HCT116 (cell line): ENCODE measurements at places on chromosomes 1 and 21. TPM values are rescaled to one million over a fixed set of nuclear protein-coding genes. Genes with fewer than 3 reads are reported as not detected.

The F13B gene
- not detected for total RNA-seq

The PRDM16 gene
- total RNA-seq = 6.1 TPM

The FMO2 gene
- 0.30 TPM for total RNA-seq

The FASLG gene
- not detected for total RNA-seq

The TSPEAR gene
- total RNA-seq = not detected

The HSF2BP gene
- total RNA-seq = 0.59 TPM

The TMEM51 gene
- total RNA-seq = 16.6 TPM

The TYW3 gene
- total RNA-seq = 31.8 TPM

The NEXN gene
- total RNA-seq = 0.15 TPM

The CD2 gene
- 0.57 TPM for total RNA-seq

The OR6K3 gene
- total RNA-seq = not detected

The HPDL gene
- total RNA-seq = not detected

The GNAT2 gene
- 0.76 TPM for total RNA-seq

DNA sequence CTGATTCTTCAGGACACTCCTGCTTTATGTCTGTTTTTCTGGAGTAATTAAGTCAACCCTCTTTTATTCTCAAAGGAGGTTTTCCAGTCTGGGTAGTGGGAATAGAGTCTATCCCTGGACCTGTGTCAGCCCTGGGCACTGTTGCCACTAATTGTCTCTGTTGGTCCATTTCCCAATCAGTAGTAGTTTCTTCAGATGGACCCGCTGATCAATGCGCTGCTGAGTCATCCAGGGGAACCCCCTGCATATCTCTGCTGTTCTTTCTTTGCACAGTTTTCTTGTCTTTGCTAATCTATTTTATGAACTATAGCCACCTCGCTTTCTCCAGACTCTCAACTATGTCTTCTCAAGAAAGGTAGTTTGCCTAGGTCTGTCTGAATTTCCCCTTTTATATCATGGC, 82.5 kb downstream of the TNNI3K start:
- peaks cover 11% of the 10 kb centered on the region for H3K27me3 ChIP-seq
- no peak for DNase-seq

GRCh38 chr1:22216966-22217365, 74.1 kb upstream of the WNT4 start:
- no peak overlapping the region for H3K4me3 ChIP-seq
- peaks cover 5% of the 10 kb centered on the region; the same call in 1 of the 2 replicates for H3K27me3 ChIP-seq
- H3K27ac ChIP-seq = no peak overlapping the region
- no peak for DNase-seq

DNA sequence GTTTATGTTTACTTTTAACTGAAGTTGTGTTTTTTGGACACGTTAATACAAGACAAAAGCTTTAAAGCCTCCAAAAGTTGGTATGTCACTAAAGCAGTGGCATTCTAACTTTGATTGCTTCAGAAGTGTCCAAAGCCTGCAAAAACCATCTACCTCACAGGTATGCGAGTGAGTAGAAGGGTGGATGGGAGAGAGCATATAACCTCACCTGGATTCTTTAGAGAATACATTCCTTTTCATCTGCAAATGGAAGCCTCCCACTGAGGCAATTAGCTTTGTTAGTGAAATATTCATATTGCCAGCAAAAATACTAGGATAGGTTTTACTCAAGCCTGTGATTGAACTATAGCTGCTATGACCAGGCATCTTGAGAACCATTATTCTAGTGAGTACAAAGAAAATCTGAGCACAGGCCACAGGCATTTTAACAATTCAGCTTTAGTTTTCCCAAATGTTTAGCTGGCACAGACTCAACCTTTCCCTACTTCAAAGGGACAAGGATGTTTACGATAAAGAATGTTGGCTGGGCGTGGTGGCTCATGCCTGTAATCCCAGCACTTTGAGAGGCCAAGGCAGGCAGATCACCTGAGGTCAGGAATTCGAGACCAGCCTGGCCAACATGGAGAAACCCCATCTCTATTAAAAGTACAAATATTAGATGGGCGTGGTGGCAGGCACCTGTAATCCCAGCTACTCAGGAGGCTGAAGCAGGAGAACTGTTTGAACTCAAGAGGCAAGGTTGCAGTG, 39.7 kb downstream of the MAP3K21 start:
- DNase-seq = peak; percentile 26
- no peaks in the 10 kb centered on the region for H3K27me3 ChIP-seq
- H3K36me3 ChIP-seq = 0 out of 2 replicates have a peak, but pooled peaks cover 3% of the 10 kb centered on the region
- peak overlapping the region; percentile 60 for H3K27ac ChIP-seq

GRCh38 chr1:55309053-55309452, 93.9 kb upstream of the USP24 start:
- H3K4me3 ChIP-seq = no peak overlapping the region
- no peak overlapping the region for H3K27ac ChIP-seq
- H3K36me3 ChIP-seq = no peaks in the 10 kb centered on the region
- DNase-seq = no peak
- no peaks in the 10 kb centered on the region for H3K27me3 ChIP-seq
- peaks cover 15% of the 10 kb centered on the region for H3K4me1 ChIP-seq

GRCh38 chr1:16073490-16074119, at the start of gene FAM131C:
Gene FAM131C (minus strand): TSS chr1:16073651. CDS start chr1:16073442, 209 bp downstream.
- H3K27ac ChIP-seq = peak within 1 kb of the TSS; percentile 48; the same call in 1 of the 2 replicates
- no peaks in the 10 kb centered on the region for H3K27me3 ChIP-seq
- no peaks in the 10 kb centered on the region for H3K36me3 ChIP-seq

DNA sequence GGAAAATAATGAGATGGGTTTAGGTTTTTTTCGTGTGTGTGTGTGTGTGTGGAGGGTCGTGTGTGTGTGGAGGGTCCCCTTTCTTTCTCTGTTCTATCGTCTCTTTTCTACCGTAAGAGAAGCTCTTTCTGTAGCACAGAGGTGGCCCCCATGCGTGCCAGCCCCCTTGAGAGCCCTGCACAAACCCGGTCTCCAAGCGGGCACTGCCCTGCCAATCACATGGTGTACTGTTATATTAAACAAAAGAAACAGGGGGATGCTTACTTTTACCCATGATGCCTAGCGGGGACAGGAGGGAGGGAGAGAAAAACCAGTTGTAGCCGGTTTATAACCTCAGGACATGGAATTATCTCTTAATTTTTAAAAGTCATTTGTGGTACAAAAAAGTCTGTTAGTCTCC, 41.0 kb downstream of the GATAD2B start:
- no peak overlapping the region for H3K27ac ChIP-seq
- DNase-seq = no peak
- H3K4me3 ChIP-seq = no peak overlapping the region
- no peaks in the 10 kb centered on the region for H3K27me3 ChIP-seq
- H3K4me1 ChIP-seq = no peaks in the 10 kb centered on the region

GRCh38 chr21:37863842-37864241, 52.4 kb downstream of the KCNJ6 start:
- no peaks in the 10 kb centered on the region for H3K4me1 ChIP-seq
- H3K27me3 ChIP-seq = no peaks in the 10 kb centered on the region
- no peak overlapping the region for H3K27ac ChIP-seq
- no peaks in the 10 kb centered on the region for H3K36me3 ChIP-seq
- no peak for DNase-seq

- no peaks in the 10 kb centered on the region for H3K36me3 ChIP-seq
- no peak for DNase-seq
- peak overlapping the region; percentile 45; the same call in 1 of the 2 replicates for H3K4me3 ChIP-seq
- peak overlapping the region; percentile 28 for H3K27ac ChIP-seq
- H3K4me1 ChIP-seq = peaks cover 25% of the 10 kb centered on the region
Measured at GRCh38 chr1:155219592-155220031, 11.1 kb downstream of the MTX1 start.

DNA sequence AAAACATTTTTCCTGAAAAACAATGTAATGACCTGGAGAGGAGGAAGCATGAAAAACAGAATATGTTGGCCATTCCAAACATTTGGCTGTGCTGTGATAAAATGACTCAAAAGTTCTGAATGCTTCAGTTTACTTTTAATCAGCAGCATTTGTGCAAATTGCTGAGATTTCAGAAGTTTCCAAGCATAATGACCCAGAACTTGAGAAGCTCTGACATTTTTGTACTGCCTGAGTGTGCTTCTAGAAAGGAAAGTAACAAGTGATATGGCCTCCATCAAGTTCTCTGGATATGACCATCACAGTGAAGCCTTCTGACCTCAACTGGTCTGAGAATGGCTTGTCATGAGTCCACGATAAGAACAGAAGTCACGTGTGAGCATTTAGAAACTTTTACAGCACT, 283.4 kb upstream of the ZRANB2 start:
- H3K4me3 ChIP-seq = no peak overlapping the region
- no peaks in the 10 kb centered on the region for H3K4me1 ChIP-seq
- no peaks in the 10 kb centered on the region for H3K27me3 ChIP-seq
- H3K27ac ChIP-seq = no peak overlapping the region

DNA sequence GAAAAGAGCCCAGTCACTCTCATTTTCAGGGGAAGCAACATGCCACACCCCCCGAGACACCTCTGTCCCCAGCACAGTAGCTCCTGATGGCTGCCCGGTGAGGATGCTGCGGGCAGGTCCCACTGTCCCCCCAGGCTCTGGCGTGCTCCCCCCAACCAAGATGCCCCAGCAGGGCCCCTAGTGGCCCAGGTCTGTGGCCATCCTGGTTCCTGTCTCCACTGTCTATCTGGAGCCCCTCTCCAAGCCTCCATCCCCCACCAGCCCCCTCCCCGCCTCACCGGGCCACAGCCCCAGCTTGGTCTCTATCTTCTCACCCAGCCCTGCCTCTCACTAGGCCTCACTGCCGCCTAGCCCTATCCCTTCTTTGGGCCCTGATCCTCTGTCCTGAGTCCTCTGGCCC, 61.8 kb downstream of the UBIAD1 start:
- no peak for DNase-seq
- no peak overlapping the region for H3K27ac ChIP-seq
- H3K4me3 ChIP-seq = no peak overlapping the region
- no peaks in the 10 kb centered on the region for H3K4me1 ChIP-seq
- no peaks in the 10 kb centered on the region for H3K36me3 ChIP-seq

GRCh38 chr1:96771847-96772246, 50.3 kb downstream of the PTBP2 start:
- H3K27ac ChIP-seq = no peak overlapping the region
- no peaks in the 10 kb centered on the region for H3K4me1 ChIP-seq
- no peaks in the 10 kb centered on the region for H3K27me3 ChIP-seq
- H3K36me3 ChIP-seq = peaks cover 10% of the 10 kb centered on the region
- DNase-seq = no peak
- no peak overlapping the region for H3K4me3 ChIP-seq

DNA sequence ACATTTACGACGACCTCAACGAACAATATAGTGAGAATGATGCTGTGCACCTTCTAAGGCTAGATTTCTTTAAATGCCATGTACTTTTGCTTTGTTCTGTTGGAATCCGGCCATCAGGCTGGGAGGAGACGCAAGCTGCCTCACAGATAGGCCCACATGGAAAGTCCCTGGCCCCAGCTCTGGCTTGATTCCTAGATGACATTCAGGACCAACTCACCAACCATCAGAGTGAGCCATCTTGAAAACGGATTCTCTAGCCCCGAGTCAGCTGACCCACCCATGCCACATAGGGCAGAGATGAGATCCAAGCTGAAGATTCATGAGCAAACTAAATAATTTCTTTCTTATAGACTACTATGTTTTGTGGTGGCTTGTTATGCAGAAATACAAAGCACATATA, 164.4 kb downstream of the ZNF281 start:
- no peaks in the 10 kb centered on the region for H3K27me3 ChIP-seq
- no peaks in the 10 kb centered on the region for H3K4me1 ChIP-seq
- no peak overlapping the region for H3K4me3 ChIP-seq
- no peaks in the 10 kb centered on the region for H3K36me3 ChIP-seq
- no peak overlapping the region for H3K27ac ChIP-seq
- DNase-seq = no peak

DNA sequence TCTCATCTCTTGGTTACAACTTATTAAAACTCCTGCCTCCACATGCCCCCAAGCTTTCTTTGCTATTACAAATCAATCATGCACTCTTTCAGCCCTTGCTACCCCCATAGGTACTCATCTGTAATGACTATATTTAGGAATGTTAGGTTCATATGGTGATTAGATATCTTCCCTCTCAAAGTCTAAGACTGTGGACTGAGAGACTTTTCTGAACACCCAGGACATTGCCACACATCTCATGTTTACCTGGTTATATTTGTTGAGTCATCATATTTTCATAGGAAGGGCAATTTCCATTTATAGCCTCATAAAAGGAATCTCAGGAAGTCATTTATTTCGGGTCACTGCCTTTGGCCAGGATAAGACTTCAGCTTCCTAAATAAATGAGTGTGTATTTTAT, 81.5 kb upstream of the LPGAT1 start:
- H3K4me1 ChIP-seq = peaks cover 10% of the 10 kb centered on the region; the same call in 1 of the 2 replicates
- H3K4me3 ChIP-seq = no peak overlapping the region
- no peak for DNase-seq
- H3K27ac ChIP-seq = no peak overlapping the region

DNA sequence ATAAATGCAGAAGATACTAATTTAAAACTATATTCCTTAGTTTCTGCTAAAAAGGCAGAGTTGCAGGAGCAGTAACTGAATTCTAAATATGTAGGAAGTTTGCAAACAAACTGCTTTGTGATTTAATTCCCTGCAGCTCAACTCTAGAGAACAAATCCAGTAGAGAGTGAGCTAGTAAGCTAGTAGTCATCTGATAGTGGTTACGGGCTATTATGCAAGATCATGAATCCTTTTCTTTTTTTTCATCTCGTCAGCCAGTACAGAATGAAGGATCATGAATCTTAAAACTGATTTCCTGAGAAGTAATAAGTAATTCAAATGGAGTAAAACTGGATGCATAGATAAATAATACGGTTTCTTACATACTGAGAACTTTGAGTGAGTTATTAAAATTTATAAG, 3.3 kb downstream of the DPH5 start:
- peaks cover 8% of the 10 kb centered on the region; the same call in 1 of the 2 replicates for H3K36me3 ChIP-seq
- H3K4me1 ChIP-seq = peaks cover 4% of the 10 kb centered on the region; the same call in 1 of the 2 replicates
- H3K27me3 ChIP-seq = no peaks in the 10 kb centered on the region
- DNase-seq = no peak
- H3K4me3 ChIP-seq = no peak overlapping the region

GRCh38 chr1:219446288-219446687, 166.6 kb downstream of the ZC3H11B start:
- no peaks in the 10 kb centered on the region for H3K27me3 ChIP-seq
- no peak overlapping the region for H3K27ac ChIP-seq
- H3K4me3 ChIP-seq = no peak overlapping the region
- H3K36me3 ChIP-seq = no peaks in the 10 kb centered on the region
- peaks cover 8% of the 10 kb centered on the region; the same call in 1 of the 2 replicates for H3K4me1 ChIP-seq
- DNase-seq = no peak

GRCh38 chr1:220772846-220773245, 13.9 kb upstream of the MTARC1 start:
- H3K4me3 ChIP-seq = no peak overlapping the region
- DNase-seq = no peak
- H3K36me3 ChIP-seq = no peaks in the 10 kb centered on the region
- H3K4me1 ChIP-seq = no peaks in the 10 kb centered on the region
- H3K27me3 ChIP-seq = no peaks in the 10 kb centered on the region

DNA sequence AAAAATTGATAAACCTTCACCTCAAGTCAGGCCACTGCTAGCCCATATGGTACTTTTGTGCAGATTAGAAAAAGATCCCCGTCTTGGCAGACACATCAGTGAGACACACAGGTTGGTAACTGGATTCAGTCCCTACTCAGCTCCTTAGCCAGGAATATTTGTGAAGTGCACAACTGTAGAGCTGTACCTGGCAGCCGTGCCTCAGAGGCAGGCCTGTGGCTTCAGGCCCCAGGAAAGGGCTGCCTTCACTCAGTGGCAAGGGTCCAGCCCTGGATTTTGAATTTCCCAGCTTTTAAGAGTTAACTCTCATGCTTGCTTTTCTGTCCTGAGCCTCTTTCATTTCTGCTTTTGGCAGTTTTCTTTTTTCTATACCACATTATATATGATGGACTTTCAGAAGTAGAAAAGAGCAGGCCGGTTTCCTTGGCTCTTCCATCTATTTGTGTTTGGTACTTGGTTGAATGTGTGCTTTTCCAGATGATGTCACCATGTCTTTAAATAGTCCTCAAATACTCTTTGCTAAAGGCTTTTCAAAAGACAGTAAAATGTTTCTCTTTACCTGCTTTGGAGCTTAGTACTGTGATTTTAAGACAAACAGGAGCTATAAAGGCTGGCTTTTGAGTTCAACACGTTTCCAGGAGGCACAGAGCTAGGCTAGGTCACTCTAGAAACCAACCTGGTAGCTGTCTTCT, 186.6 kb downstream of the AK5 start:
- no peaks in the 10 kb centered on the region for H3K27me3 ChIP-seq
- DNase-seq = no peak
- H3K36me3 ChIP-seq = no peaks in the 10 kb centered on the region
